Activated CD4-positive, alpha-beta T cell treated with anti-CD3 and anti-CD28 coated beads, Interleukin-10, Interleukin-2, amounts not matched to agents 100 ng/mL and 50 ng/mL, durations not matched to agents 16 hours and 8 hours (primary cell): ENCODE measurements at places on chromosomes 3 and 15.

DNA sequence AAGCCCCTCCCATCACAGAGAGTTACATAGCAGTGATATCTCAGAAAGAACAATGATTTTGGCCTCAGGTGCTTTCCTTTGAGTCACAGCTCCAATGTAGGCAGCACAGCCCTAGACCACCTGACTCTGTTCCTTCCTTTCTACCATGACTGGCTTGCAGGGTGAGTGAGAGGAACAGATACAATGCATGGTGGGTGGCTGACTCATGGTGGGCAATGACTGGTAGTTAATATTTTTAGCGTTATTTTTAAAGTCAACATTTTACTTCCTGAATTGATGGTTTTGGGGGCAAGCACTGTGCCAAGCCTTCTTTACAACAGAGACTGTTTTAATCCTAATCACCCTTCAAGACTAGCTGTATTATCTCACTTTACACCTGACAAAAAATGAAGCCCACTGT lies 32.8 kb upstream of the ST3GAL6 start:
- no peak for DNase-seq

- no peak for DNase-seq
Observed at GRCh38 chr3:66602237-66602636, 101.4 kb upstream of the LRIG1 start.

DNA sequence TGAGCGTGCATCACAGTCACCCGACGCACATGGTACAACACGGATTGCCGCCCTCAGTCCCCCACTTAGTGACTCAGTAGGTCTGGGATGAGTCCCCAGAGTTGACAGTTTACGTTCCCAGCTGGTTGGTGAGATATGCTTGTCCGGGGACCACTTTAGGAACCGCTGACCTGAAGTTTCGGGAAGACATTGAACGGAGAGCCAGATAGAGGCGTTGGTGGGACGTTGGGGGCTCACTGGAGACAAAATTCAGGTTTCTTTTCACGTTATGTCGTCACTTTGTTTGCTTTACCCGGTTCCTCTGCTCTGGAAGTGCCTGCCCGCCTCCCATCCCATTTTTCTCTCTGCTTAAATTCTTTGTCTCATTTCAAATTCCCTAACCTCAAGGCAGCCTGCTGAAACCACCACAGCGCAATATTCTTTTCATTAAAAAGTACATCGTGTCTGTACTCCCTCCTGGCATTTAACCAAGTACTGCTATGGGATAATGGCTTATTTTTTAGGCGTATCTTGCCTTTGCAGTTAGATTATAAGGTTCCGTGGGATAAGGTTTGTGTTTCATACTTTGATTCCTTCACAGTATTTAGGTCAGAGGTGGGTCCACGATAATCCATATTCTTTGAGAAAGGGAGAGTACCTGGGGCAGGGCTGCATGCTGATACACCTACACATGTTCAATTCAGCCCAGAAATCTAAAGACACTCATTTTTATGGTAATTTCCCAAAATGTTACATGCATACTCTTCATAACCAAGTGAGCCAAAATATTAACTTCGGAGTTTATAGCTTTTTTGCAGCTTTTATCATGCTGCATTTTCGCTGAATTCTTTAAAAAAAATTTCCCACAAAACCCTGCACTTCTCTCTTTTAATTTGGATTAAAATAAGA lies 921 bp downstream of the LMLN start:
- DNase-seq: peak; percentile 62

DNA sequence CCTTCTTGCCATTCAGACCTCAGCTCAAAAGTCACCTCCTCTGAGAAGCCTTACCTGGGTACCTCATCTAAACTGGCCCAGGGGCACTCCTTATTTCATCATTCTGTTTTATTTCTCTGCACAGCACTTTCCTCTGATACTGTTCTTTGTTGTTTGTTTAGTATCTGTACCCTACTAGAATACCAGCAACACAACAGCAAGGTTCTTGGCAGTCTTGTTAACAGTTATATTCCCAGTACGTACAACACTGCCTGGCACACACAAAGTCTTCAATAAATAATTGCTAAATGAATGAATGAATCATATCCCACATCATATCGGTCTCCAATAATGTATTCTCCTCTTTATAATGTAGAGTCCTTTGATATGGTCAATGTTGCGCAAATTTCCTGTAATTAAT lies 188.1 kb downstream of the FOXP1 start:
- no peak for DNase-seq

DNA sequence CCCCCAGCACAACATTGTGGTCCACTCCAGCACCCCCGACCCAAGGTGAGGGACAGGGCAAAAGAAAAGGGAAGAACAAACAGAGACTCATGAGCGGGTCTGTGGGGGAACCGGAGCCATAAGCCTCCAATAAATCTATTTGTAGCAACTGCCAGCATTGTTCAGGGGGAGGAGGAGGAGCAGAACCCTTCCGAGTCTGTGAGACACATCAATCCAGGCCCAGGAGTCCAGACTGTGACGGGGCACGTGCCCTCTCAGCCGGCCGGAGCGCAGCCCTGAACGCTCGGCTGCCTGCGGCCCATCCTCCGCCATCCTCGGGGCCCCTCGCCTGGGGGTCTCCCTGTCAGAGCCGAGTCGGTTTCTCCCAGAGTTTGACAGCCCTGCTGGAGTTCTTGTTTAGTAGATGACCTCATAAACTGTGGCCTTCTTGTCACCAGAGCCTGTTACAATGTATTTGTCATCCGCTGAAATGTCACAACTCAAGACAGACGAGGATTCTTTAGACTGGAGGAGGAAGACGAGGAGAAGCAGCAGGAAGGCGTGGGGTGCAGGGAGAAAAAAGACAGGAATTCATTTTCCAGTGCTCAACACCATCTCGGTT lies 47.9 kb downstream of the TLE3 start:
- DNase-seq: no peak

DNA sequence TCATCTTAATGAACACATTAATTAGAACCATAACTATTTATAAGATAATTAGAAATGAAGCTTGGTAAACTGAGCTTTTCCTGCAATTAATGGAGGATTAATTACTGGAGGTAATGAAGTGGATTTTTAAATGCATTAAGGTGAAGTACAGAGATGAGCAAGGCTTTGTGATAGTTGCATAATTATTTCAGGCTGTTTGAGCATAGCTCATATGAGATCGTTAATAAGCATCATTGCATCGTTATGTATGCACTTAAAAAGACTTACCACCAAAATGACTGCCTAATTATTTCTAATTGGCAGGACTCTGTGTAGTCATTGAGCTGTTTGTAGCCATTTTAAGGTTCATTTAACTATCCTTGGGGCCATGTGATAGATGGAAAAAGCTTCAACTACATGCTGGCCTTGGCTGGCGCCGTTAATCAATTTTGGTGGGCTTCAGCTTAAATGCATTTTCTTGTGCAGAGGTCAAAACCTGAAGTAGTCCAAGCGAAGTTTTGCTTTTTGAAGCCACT lies 55.3 kb downstream of the RSRC1 start:
- no peak for DNase-seq

DNA sequence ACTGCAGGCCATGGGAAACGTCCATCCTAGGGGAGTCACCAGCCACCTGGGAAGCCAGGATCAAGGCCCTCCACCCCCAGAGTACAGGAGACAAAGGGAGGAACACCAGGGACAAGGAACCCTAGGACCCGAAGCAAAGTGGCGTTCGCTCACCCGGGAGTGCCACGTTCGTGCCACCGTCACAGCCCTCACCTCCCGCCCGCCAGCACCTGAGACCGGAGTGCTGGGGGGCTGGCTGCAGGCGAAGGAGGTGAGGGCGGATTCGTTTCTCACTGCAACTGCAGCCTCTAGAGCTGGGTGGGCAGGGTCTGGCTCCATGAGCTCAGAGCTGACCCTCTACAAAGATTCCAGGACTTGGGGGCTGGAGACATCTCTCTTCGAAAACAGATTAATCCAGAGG lies 26.3 kb downstream of the ZDHHC19 start:
- no peak for DNase-seq

DNA sequence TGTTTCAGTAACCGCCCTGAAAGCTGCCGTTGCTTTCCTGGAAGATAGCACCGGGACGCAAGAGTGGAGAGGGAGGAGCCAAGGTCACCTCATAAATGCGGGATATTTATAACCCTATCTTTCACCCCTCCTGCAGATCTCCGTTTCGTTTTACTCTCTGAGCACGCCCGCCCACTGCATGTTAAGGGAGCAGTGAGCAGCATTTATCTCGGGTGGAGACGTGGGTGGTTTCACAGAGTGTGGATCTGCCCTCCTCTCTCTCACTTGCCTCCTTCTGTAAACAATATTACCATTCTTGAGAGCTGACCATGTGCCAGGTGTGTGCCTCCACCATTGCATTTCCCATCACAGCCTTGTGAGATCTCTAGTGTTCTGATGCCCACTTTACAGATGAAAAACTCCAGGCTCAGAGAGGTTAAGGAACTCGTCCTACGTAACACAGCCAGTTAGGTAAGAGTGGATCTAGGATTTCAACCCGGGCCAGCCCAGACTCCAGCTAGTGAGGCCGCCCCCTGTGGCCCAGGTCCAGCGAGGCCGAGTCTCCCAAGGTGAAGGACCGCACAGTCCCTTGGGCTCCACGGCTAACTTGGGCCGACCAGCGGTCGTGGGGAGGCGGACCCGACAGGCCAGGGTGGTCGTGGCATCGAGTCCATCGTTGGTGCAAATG lies 16.9 kb upstream of the SEMA4B start:
- DNase-seq: peak; percentile 18

DNA sequence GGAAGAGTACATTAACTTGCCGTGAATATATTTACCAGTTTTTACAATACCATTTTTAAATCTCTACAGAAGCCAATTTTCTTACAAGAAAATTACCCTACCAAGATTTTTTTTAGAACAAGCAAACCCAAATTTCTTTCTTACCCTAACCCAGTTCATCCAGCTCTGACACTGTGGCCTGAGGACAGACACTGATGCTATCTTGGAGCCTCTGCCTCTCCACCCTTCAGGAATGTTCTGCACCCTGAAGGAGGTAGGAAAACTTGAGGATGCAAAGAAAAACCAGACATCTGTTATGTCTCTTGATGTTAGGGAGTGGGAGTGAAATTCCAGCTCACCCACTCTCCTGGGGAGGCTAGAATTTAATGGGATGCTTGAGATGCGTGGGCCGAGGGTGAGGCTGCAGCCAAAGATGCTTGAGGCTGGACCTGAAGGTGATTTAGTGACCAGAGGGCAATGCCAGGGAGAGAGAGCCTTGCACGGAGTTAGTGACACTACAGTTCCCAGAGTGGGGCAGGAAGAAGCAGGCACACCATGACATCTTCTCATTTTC lies 69.9 kb downstream of the LIPC start:
- DNase-seq: no peak

DNA sequence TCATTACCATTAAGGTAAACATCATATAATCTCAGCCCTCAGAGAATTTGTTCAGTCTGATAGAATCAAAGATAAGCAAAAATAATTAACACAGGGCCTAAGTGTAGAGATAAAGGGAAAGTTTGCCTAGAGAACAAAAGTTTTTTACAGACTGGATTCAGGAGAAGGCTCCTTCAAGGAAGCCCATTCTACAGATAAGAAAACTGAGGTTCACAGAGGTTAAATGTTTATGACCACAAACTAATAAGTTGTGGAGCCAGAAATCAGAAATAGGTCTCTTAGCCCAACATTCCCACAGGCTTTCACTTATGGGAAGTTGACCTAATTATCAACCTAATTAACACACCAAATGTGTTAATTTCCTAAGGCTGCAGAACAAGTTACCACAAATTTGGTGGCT lies 110.7 kb downstream of the ZMAT3 start:
- no peak for DNase-seq

DNA sequence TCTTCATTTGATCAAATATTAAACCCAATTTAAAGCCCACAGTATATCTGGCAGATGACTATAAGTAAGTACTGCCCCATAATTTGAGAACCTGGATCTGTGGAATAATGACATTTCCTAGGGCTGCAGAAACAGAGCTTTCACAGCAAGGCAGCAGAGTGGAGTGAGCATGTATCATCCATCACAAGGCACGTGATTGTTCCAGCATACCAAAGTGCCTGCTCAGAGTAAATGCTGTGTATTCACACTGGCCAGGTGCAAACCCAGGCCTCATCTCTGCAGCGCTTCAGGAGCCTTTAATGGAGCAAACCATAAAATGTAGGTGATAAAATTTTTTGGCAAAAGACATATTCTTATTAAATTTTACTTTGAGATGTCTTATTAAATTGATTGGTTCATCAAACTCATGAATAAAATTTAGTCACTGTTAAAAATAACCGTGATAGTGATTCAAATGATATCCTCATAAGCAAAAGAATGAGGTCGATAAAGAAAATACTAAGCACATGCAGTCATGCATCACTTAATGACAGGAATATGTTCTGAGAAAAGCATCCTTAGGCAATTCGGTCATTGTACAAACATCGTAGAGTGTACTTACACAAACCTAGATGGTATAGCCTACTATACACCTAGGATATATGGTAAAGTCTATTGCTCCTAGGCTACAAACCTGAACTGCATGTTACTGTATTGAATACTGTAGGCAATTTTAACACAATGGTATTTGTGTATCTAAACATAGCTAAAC lies 99.3 kb upstream of the SLC24A5 start:
- DNase-seq: no peak

DNA sequence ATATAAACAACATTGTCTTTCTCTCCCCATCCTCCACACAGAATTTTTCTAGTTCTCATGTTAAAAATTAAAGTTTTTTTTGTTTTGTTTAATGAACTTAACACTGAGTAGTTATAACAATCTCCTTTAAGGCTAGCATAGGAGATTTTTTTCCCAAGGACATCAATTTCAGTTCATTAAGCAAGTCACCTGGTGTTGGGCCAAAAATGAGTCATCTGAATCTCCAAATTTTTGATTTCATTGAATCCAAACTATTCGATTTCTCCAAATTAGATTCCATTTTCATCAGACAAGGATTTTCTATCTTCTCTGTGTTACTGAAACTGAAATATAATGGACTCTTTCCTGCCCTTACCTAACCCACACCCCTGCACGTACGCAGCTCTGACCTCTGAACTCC lies 631.4 kb upstream of the MDFIC2 start:
- DNase-seq: no peak

DNA sequence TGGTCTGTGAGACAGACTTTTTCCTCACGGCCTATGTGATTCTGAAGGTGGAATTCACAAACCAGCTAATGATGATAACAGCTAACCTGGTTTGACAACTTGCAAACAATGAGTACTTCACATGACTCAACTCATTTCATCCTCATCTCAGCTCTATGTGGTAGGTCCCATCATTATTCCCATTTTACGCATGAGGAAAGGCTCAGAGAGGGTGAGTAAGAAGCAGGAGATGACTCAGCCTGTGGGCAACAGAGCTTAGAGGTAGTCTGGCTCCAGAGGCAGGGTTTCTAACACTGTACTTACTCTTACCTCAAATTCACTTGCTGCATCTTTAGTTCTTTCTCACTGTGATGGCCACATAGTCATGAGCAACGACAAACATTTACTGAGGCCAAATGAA lies 25.8 kb upstream of the PSMD6 start:
- DNase-seq: peak; percentile 38

- DNase-seq: no peak
Observed at GRCh38 chr15:73711526-73711925, 27.3 kb downstream of the CD276 start.

GRCh38 chr3:76566211-76566534 lies 473.7 kb upstream of the ROBO2 start:
- no peak for DNase-seq
